ENCODE measurements at places on chromosomes 6 and 20. TPM values are rescaled to one million over a fixed set of nuclear protein-coding genes. Genes with fewer than 3 reads are reported as not detected.

Gene PHACTR3
- 14.5 TPM for total RNA-seq

Gene FAM217A
- total RNA-seq, result not detected

- DNase-seq, result no peak
These were observed 86.6 kb upstream of the QKI start for GRCh38 chr6:163327921-163328320.

DNA sequence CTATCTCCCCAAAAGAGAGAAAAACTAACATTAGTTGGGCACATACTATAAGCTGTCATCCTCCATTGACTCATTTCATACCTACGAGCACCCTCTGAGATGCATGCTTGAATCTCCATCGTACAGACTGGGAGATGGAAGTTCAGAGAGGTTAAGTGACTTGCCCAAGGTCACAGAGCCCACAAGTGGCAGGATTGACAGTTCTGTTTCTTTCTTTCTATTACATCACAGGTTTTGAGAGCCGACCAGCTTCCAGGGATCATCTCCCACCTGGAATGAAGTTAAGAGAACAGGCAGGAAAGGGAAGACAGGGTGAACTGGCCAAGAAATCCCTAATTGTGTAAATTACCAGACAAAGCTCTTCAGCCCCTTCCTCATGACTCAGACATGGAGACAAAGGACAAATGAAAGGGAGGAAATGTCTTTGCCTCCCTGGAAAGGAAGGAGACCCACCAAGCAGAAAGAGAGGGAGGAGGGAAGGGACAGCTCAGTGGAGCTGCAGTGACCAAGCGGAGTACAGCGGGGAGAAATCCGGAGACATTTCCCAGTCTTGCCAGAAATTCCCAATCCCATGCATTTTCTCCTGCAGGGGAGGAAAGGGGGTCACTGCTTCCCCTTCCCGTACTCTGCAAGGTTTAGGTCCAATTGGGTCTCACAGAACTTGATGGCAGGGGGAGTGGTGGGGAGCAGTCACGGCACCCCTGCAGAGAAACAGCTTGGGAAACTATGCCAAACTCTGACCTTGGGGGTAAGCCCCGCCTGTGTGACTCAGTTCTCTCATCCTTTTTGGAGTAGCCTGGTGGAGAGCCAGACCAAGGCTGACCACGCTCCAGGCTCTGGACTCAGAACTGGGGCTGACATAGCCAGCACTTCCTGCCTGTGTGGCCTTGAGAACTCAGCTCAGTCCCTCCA lies 154.3 kb downstream of the ANKRD60 start:
- DNase-seq, result no peak

DNA sequence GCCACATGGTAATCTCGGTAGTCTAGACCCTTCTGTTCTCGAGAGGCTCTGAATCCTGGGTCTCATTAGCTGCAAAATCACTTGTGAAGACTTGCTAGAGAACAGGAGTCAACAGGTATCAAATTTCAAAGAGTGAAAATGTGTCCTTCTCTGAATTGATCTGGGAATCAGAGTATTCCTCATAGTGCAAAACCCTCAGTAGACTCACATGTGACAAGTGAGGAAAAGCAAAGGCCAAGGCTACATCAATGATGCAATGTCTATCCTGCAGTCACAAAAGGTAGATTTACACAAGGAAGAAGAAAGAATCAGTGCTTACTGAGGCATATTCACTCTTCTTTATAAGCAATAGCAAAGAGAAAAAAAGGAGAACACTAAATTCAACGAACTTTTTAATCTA lies 1220.0 kb upstream of the GJE1 start:
- no peak for DNase-seq
